ENCODE measurements at places on chromosomes 1 and 21.

GRCh38 chr1:234559152-234559901 lies 50.7 kb downstream of the IRF2BP2 start:
- DNase-seq: no peak

- DNase-seq: no peak
These were observed 113.6 kb upstream of the GRIK3 start for GRCh38 chr1:37147906-37148305.

DNA sequence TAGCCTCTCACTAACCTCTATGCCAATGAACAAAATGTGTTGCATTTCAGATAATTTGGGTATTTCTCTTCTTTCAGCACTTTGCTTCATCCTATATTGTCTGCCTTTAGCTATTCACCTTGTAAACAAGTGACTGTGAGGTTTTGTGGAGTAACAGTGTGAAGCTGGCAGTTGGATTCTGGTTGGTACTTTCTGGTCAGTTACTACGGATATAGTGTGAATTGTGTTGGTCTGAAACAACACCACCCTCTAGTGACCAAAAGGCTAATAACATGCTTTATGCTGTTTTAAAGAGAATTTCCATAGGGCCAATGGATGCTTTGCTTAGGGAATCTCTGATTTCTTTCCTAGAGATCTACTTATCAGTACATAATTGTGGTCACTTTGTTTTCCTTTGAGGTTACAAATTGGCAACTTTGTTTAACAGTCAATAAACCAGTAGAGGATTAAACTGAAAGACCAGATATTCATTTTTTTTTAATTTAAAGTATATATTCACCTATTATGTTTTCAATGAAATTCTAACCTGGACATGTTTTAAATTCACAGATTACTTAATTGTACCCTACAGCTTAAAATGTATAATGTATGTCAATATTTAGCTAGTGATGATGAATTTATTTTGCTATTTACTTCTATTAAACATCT lies 2.5 kb upstream of the PTGER3 start:
- DNase-seq: peak; percentile 90

GRCh38 chr1:25066731-25067517 lies 136.8 kb upstream of the RUNX3 start:
- DNase-seq: no peak

DNA sequence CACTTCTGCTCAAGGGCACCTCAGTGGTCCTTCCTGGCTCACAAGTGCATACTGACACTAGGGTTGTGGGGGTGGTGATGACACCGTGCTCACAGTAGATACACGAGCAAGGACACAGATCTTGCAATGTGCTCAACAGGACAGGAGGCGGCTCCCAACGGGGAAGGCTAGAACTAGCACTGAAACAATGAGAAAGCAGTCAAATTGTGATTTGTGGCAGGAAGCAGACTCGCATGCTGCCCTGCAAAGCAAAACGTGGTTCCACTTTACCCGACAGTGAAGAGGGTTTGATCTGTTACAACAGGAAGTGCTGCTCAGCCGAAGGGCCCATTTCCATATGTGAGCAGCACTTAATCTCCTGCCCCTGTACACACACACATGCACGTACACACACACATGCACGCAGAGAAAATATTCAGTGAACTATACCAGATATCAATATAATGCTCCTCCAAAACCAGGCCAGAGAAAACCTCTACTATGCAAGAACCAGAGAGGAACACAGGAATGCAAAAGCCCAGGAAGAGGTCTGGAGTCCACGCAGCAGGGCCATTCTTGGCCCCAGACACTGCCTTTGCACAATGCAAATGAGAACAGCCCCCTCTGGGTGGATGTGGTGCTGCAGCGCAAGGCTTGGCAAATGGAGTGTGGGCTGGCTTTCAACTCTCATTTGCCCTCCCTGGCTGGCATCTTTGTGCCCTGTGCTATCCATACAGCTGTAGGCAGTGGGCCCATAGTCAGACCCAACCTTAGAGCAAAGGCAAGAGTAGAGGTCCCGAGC lies 47.1 kb downstream of the KANK4 start:
- DNase-seq: peak; percentile 90

DNA sequence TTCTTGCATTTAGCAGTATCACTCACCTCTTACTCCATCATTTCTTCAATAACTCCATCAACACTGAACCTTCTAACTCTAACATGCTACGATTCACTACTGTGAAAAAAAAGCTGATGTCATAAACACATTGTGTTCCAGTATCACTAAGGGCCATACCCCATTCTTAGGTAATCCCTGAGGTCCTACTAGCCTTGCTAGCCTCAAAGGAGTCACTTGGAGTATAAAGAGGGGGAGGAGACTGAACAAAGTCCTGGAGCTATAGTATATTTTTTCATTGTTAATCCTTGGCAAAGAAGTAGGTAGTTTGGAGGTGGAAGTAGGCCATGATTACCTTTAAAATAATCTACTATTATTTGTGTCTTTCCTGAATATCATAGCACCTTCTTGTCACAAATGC lies at the start of gene SLC44A5:
Gene SLC44A5 (minus strand): TSS at position 101 of the 400 bp plus-strand sequence. CDS start 69,667 bp downstream, outside the sequence.
- no peak for DNase-seq

DNA sequence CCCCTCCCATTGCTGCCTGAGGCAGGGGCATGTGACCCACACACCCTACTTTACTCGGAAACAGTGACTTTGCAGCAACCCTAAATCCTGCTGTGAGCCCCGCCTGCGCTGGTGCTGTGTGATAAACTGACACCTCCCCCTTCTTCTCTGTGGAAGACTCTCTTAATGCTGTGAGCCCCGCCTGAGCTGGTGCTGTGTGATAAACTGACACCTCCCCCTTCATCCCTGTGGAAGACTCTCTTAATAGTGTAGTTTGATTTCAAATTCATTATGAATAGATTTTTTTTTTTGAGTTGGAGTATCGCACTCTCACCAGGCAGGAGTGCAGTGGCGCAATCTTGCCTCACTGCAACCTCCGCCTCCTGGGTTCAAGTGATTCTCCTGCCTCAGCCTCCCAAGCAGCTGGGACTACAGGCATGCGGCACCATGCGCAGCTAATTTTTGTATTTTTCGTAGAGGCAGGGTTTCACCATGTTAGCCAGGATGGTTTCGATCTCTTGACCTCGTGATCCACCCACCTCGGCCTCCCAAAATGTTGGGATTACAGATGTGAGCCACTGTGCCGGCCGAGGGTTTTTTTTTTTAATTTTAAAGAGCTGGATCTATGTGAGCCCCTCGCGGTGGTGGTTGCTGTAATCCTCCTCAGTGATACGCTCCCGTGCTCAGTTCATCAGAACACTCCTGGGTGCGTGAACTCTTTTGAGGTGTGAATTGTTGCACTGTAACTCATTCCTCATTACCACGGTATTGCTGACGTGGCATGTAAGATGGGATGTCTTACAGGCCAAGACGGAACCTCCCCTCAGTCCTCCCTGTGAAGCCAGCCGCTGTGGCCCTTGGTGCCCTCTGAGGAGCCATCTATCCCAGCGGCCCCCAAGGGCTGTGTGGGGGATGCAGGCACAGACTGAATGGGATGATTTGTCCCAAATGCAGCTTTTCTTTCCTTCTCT lies 60.3 kb downstream of the GALNT2 start:
- peak; percentile 49 for DNase-seq

DNA sequence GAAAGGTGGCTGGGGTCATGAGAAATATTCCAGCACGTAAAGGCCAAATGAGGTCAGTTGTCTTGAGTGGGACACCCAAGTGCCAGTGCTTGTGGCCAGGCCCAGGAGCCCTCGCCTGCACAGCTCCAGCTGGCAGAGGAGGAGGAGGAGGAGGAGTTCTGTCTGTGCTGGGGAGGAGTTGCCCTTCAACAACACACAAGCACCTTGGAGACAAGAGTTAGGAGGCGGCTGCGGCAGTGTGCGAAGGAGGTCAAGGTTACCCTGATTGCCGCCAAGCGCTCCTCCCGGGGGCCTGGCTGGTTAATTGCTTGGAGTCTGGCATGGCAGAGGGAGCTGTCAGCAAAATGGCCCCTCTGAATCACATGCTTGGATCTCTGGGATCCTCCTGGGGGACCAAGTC lies 45.1 kb downstream of the GRIK3 start:
- DNase-seq: no peak

GRCh38 chr1:118247593-118247992 lies 62.6 kb upstream of the SPAG17 start:
- DNase-seq: peak; percentile 5

DNA sequence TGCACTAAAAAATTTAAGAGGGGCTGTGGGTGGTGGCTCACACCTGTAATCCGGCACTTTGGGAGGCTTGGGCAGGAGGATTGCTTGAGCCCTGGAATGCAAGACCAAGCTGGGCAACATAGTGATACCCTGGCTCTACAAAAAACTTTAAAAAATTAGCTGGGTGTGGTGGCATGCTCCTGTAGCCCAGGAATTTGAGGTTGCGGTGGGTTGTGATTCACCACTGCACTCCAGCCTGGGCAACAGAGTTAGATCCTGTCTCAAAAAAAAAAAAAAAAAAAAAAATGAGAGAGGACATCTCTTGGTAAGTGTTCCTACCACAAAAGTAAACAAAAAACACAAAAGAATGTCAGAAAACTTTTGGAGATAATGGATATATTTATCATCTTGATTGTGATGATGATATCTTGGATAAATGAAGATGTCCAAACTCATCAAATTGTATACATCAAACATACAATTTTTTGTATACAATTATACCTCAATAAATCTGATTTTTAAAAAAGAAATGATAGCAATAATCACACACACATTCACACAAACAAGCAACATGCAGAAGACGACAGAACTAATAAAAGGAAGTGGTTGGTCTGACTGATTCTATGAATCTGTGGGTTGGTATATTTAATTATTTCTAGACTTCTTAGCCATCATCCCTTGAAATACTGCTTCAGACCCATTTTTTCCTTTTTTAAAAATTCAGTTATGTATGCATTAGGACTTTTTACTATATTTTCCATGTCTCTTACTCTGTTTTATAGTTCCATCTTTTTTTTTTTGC lies 465.9 kb downstream of the PLA2G4A start:
- no peak for DNase-seq

DNA sequence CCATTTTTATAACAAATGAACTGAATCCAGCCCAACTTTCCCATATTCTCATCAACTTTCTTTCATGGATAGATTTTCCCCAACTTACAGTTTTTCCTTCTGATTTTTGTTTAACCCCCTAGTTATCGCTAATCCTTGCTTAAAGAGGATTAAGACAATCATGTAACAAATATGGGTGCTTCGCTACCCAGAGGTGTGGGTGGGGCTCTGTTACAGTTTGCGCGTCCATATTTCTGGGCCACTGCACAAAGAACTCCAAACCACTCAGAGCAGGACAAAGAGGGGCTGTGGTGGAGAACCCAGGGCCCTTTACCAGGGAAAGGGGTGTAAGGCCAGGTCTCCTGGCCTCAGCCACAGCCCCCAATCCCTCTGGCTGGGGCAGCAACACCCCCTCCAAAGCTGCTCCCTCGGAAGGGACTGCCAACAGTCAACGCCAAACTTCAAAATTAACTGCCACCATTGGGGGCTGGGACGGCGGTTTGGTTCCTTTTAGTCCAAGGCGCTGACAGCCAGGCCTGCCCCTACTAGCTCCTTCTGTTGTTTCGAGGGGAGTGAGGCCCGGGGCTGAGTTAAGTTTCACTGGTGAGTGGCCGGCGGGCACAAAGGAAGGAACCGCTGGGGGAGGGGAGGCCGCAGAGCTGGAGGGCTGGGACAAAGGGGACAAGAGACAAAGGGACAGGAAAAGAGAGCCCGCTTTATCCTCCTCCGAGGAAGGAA lies 27.9 kb downstream of the SSBP3 start:
- DNase-seq: peak; percentile 75

DNA sequence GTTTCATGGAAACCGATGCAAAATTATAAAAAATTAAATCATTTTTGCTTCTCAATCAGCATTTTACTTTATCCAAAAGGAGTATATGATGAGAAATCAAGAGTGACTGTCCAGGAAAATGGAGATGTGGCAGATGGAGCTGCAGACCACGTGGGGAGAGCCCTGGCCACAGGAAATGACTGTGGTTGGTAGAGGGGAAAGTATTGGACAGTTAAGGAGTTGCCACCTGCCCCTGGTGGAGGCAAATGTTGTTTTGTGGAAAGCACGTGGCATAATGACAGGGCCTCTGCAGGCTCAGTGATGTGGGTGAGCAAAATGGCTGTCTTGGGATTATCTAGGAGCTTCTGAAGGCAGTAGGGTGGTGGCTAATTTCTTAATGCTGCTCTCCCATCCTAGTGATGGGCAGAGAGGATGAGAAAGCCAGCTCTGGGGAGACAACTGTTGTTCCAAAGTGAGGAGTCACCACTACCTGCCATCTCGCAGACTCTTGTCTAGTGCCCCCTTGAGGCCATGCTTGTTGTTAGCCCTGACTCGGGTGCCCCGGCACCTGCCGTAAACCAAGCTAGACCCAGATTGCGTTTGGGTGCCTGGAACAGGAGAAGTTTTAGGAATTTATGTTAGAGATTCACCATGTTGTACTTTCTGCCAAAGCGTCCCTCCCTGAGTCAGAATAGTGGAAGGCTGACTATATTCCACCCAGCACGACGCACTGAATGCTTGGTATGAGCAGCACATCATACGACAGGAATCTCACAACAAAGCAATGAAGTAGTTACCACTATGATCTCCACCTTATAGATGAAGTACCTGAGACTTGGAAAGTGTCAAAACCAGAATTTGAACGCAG lies 144.0 kb downstream of the ROR1 start:
- DNase-seq: peak; percentile 9

DNA sequence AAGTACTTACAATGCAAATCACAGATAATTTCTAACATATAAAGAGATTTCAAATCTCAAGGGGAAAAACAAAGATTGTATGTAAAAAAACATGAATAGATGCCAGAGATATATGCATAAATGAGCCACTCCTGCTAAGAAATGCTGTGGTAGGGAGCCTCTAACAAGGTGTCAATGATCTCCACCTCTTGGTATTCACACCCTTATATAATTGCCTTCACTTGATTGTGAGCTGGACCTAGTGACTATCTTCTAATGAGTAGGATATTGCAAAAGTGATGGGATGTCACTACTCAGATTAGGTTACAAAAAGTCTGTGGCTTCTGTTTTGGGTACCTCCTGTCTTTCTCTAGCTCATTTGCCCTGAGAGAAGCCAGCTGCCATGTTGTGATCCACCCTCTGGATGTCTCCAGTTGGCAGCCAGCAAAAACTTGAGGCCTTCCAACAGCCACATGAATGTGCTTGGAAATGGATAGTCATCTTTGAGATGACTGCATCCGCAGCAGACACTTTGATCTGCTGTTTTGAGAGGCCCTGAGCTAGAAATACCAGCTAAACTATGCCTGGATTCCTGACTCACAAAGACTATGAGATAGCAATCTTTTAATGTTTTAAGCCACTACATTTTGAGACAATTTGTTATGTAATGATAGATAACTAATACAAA lies 196.1 kb upstream of the FGGY start:
- DNase-seq: no peak

DNA sequence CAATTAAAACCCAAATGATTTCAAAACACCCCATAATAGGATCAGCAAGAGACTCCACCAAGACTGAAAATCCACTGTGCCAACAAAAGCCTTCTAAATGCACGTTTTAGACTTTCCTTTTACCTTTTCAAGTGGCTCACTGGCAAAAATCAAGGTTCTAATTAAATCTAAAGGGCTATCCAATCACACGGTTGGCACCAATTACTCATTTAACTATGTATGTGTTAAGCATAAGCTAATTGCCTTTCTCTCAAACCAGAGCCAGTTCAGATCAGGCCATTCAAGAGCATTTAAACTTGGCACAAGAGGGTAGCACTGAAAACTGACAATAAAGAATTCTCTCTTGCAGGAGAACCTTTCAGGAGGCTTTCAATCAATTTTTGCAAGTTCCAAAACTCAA lies 139.5 kb downstream of the RGS7 start:
- no peak for DNase-seq

Measured in KBM-7 (cell line).